ENCODE measurements at places on chromosomes 2 and 18.

- no peak for DNase-seq
Observed at GRCh38 chr2:186718122-186718521, 24.3 kb downstream of the FAM171B start.

DNA sequence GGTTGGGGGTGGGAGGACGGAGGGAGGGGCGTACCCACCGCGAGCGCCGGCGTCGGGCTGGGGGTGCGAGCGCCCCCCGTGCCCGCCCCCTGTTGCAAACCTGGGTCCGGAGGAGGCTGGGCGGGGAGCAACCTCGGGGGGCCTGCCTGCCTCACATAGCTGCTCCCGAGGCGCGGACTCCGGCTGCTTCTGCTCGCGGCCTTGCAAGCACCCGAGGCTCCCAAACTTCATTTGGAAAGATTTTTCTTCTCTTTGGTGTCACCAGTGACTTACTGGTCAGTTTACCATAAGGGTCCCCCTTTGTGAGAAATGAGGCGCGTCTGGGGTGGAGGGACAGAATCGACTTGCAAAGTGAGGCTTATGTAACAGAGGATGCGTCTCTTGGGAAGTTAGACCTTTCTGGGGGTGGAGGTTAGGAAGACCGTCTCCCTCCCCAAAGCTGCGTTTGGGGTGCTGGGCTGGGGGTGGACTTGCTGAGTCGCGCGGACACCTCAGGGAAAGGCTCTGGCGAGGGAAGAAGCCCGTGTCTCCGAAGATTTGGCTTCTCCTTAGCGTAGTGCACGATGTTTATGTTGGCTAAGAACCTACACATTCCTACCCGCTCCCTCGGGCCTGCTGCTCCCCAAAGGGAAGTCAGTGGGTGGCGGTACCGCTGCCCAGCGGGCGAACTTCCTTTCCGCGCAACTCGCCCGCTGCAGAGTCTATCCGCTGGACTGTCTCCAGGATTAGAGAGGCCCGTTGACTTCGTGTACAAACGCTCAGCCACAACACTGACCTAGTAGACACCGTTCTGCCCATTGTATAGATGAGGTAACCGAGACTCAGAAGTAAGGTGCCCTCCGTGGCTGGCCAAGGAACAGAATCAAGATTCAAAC lies 559 bp downstream of the TMEM37 start:
- DNase-seq, result no peak

- no peak for DNase-seq
Observed at GRCh38 chr18:75090336-75090735, 118.6 kb downstream of the PTGR3 start.

DNA sequence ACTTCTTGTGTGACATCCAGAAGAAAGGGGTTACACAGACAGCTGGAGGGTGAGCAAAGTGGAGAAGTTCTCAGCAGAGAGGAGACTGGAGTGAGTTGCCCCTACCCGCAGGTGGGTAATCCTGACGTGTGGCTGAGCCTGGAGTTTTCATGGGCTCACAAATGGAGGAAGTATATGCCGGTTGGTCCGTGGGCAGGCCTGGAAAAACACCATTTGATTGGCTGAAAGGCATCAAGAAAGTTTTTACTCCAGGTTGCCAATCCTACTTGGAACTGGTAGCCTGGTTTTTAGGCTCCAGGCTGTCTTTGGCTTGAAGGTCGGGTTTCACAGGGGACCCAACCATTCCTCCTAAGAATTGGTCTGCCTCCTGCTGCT lies 1177.4 kb upstream of the LRRTM1 start:
- no peak for DNase-seq

DNA sequence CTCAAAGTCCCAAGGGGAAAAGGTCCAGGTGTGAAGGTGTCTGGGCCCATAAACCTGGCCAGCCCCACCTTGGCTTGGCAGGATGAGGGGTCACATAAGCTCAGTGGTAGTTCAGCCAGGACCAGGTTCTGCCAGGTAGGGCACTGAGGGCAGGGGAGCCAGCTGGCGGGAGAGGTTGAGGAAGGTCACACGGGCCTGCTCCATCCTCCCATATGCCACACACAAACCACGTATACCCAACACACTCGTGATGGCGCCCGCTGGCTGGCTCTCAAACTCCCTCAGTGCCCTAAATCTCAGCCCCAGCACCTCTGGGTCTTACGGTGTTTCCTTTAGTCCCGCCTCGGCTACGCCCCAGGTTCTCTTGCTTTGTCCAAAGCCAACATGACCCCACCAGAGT lies 160.5 kb downstream of the ZFP36L2 start:
- DNase-seq, result no peak

- DNase-seq, result no peak
Observed at GRCh38 chr18:26963292-26963691, 97.8 kb upstream of the AQP4 start.

GRCh38 chr2:201937343-201937742 lies 96.3 kb upstream of the FZD7 start:
- no peak for DNase-seq

DNA sequence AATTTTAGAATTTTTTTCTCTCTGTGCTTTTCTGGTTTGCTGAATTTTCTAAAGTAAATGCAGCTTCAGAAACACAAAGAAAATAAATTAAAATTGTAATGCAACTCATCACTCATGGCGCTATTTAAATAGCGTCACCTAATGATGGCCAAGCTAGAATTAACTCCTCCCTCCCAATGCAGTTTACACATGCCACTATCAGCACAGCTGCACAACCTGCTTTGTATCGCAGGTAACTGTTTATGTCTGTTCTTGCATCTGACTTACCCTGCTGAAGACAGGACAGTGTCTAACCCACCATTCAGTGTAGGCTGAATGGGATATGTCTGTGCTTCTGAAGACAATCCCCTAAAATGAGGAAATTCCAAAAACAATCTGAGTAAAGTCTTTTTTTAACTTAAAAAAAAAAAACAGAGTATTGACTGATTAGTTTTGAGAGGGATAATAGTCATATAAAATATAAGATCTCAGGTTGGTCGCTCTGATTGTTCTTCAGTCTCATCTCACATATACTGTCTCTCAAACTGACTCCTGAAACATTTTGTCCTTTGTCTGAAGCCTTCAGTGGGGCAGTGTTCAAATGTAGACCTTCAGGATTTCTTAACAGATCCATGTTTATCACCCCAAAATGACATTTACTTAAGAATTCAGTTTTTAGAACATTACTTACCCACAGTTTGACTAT lies 271.4 kb downstream of the ZEB2 start:
- no peak for DNase-seq

GRCh38 chr18:64245126-64245861 lies 96.4 kb upstream of the LINC00305 start:
- DNase-seq, result no peak

DNA sequence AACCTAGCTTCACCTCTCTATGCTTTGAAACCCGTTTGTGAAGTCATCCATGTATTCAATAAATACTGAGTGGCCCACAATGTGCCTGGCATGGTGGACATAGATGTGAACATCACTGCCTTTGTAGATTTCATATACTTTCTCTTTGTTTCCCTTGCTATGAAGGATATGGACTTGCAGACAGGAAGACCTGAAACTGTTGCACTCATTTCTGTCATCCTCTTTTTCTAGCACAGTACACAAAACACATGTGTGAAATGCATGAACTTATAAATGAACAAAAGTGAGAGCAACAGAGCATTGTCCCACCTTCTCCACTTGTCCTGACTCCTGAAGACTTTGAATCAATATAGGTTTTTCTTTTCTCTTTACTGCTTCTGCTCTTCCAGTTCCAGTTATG lies 249.4 kb upstream of the LINC00305 start:
- no peak for DNase-seq

DNA sequence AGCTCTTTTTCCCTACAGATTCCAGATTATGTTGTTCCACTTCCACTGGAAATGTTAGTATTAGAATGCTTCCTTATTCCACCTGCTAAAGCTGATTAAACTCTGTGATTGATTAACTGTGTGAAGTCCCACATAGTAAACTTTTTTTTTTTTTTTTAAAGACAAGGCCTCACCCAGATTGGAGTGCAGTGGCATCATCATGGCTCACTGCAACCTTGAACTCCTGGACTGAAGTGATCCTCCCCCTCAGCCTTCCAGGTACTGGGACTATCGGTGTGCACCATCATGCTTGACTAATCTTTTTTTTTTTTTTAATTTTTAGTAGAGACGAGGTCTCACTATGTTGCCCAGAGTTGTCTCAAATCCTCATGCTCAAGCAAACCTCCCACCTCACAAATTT lies 108.5 kb upstream of the RBMS1 start:
- no peak for DNase-seq

DNA sequence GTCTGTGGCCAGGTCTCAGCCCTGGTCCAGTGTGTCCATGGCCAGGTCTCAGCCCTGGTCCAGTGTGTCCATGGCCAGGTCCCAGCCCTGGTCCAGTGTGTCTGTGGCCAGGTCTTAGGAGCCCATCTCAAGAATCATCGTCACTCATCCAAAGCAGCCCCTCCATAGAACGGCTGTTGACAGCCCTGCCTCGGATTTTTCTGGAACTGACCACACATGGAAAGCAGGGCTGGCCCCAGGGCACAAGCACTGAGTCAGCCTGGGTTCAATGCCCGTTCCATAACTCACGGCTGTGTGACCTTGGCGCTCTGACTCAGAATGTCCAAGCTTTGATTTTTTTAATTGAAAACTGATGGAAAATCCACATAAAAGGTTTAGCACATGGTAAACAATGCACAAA lies 59.9 kb upstream of the SNTG2 start:
- DNase-seq, result no peak

- DNase-seq, result no peak
Observed at GRCh38 chr2:6915399-6915798, 1.8 kb upstream of the RNF144A start.

DNA sequence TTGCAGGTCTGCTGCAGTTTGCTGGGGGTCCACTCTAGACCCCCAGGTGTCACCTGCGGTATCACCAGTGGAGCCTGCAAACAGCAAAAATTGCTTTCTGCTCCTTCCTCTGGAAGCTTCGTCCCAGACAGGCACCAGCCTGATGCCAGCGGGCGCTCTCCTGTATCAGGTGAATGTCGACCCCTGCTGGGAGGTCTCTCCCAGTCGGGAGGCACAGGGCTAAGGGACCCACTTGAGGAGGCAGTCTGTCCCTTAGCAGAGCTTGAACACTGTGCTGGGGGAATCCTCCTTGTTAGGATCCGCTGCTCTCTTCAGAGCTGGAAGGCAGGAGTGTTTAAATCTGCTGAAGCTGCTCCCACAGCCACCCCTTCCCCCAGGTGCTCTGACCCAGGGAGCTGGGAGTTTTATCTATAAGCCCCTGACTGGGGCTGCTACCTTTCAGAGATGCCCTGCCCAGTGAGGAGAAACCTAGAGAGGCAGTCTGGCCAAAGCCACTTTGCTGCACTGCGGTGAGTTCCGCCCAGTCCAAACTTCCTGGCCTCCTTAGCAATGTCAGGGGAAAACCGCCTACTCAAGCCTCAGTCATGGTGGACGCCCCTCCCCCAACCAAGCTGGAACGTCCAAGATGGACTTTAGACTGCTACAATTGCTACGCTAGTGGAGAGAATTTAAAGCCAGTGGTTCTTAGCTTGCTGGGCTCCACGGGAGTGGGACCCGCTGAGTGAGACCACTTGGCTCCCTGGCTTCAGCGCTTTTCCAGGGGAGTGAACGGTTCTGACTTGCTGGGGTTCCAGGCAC lies 652.5 kb downstream of the KCNJ3 start:
- DNase-seq, result no peak

- DNase-seq, result peak; percentile 81
Observed at GRCh38 chr2:10407841-10408648, 40.1 kb downstream of the ODC1 start.

- DNase-seq, result no peak
Observed at GRCh38 chr2:122815120-122815519, 1059.7 kb downstream of the TSN start.

GRCh38 chr2:20450201-20450999 lies 3.5 kb downstream of the RHOB start:
- no peak for DNase-seq

DNA sequence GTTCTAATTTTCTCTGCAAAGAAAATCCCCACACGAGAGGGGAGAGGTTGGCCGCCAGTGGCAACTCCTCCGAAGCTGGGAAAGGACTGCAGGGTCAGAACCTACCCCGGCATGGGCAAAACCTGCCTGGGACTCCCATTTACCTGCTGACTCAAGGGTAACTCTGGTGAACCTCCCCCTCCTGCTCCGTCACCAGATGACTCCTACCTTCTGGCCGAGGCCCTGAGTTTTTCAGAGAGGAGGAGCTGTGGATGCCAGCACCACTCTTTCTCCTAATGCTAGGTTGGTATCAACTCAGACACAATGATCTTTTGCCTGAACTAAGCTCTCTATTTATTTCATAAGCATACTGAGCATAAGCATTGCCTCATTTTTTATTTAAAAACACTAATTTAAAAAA lies 96.6 kb downstream of the ALPK2 start:
- DNase-seq, result no peak

DNA sequence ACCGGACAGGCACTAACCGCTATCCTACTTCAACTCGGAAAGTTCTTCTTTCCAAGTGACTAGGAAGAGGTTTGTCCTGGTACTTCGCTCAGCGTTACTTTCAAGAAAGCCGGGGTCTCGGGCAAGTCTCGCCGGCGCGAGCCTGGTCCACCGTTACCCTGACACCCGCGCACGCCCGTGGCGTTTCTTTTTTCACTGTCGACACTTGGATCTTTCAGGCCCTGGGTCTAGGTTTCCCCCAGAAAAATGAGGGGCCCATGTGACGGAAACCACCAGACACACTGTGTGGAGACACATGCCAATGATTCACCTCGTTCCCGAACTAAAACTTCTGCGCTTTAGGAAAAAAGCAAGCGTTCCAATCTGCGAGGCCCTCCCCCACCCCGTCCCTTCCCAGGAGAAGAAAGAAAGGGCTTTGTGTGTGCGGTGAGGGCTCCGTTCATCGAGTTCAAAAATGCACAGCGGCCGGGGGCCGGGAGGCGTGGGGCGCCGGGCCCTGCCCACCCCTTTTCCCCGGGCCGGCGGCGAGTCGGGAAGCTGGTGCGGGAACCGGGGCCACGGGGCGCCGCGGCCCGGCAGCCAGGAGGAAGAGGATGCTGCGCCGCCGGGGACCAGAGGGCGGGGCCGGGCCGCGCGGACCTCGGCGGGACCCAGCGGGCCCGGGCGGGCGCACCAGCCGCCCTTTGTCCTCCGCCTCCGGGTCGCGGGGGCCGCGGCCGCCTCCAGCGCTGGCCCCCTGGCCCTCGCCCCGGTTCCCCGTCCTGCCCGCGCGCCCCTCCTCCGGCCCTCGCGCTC lies 2.6 kb downstream of the ZNF521 start:
- DNase-seq, result no peak

GRCh38 chr2:183495079-183495478 lies 370.8 kb downstream of the NUP35 start:
- no peak for DNase-seq

GRCh38 chr2:14634489-14635390 lies 2.2 kb downstream of the LRATD1 start:
- peak; percentile 16 for DNase-seq

GRCh38 chr2:107336526-107336925 lies 450.6 kb upstream of the ST6GAL2 start:
- no peak for DNase-seq

- DNase-seq, result no peak
Observed at GRCh38 chr18:60831971-60832370, 459.4 kb upstream of the MC4R start.

DNA sequence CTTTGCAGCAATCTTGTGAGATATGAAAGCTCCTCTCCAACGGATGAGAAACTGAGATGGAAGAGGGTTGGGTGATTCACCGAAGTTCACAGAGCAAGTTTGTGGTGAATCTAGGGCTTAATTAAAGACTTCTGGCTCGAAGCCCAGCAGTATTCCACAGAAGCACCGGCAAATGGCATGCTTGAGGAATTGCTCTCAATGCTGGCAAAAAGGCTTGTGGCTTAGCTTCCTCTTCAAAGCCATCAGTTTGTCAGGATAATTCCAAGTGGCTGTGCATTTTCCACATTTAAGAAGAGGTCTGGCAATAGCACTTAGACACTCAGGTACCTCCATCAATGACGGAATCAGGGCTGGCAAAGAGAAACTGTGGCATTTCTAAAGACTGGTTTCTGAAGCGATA lies 98.7 kb upstream of the SLC66A3 start:
- no peak for DNase-seq
